ENCODE measurements at places on chromosomes 1 and 21.

DNA sequence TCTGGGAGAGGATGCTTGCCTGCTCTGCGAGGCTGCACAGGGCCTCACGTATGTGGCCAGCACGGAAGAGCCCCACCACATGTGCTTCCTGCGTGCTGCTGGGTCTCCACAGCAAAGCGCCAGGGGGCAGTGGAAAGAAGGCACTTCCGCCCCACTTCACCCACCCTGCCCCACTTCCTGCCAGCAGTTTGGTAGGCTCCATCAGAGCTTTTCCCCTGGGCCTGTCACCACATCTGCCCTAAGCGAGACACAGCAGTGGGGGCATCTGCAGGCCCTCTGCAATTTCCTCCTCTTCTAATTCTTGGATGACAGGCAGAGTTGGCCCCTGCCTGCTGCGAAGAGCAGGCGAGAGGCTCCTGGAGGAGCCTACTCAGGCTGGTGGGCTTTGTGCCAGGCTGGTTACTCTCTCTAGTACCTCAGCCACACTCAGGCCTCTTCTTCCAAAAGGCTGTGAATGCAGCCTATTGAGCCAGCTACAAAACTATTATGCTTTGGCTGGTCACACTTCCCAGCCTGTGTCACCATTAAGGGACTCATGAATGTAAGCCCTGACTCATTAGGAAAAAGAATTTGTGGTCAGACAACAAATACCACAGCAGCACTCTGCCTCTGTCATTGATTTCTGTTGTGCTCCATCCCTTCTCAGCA, 25.0 kb downstream of the CD244 start:
- DNase-seq: no peak

DNA sequence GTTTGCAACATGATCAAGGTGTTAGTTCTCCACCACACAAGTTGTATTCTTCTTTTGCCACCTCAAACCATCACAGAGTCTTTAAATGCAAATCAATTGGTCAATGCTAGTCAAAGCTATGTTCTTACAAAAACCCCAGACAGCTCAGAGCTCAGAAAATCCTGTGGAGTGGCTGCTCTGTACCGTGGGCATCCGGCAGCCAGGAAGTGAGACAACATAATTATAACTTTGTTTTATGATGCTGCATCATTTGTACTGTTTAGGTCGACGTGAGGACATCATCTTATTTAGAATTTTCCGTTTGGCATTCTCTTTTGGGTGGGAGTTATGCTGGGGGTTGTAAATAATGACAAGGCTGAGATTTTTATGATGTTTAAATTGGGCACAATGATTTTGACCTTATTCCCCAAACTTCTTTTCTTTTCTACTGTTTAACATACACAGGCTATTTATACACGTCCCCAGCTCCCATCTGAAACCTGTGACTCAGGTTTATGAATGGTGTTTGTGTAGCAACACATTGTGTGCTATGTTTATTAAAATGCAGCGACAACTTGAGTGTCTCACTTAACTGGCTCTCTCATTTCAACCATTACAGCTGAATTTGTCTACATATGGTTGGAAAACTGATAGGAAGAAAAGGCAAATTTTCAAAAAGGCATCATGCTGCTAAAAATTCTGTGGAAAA, 124.0 kb downstream of the CNIH3 start:
- DNase-seq: no peak

GRCh38 chr1:44284184-44284583, 70.9 kb downstream of the ERI3 start:
- no peak for DNase-seq

DNA sequence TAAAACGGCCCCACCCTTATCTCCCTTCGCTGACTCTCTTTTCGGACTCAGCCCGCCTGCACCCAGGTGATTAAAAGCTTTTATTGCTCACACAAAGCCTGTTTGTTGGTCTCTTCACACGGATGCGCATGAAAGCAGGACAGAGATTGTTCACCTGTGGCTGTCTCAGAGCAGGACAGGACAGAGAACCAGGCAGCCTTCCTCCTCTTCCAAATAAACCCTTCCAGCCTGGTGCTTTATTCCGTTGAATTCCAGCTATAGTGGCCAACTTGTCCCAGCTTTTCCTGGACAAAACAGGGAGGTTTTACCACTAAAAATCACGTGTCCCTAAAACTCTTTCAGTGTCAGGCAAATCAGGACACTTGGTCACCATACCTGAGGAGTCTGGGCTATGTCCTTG, 9.5 kb upstream of the DMRTB1 start:
- no peak for DNase-seq

- DNase-seq: no peak
Measured at GRCh38 chr21:25412100-25412499, 195.2 kb downstream of the MRPL39 start.

GRCh38 chr1:9909234-9910046, 629 bp downstream of the CTNNBIP1 start:
- DNase-seq: peak; percentile 38

DNA sequence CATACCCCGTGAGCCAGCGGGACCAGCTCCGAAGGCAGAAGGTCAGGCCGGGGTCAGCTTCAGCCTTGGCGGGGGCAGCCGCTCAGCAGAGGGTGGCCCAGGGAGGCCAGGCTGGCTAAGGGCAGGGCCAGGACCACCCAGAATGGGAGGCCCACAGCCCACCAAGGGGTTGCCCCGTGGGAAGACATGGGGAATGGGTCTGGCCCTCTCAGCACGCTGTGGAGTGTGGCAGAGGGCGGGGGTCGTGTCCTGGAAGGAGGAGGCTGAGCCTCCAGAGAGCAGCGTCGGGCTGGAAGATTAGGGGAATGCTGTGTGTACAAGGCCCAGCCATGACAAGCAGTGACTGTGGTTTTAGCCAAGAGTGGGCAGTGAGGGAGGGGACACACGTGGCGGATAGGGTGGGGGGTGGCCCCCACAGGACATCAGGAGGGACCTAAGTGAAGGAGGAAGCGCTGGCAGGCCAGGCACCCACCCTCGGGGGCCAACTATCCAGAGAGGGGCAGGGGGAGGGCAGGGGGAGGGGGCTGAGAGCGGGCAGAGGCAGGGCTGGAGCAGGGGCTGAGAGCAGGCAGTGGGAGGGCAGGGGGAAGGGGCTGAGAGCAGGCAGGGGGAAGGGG, 43.9 kb upstream of the POFUT2 start:
- no peak for DNase-seq

- no peak for DNase-seq
Measured at GRCh38 chr1:72075425-72075824, 206.9 kb downstream of the NEGR1 start.

DNA sequence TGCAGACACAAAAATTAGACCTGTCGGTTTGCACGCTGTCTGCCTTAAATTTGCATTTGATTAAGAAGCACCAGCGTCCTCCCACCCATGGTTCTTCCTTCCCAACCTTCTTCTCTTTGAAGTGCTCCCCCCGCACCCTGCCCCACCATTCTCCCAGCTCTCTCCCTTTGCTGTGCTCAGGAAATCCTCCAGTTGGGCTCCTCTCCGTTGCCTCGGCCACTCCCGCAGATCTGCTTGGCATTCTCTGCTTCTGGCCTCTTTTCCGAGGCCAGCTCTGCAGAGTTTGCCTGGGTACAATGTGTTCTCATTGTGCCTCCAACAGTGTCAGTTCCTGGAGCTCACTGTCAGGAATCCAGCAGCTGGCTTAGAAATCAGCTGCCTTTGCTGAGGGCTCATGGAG, 126.1 kb downstream of the NAV1 start:
- DNase-seq: no peak

GRCh38 chr1:154807048-154807591, 63.0 kb downstream of the KCNN3 start:
- DNase-seq: no peak

- peak; percentile 33 for DNase-seq
Measured at GRCh38 chr1:81833722-81834121, 33.0 kb downstream of the ADGRL2 start.

DNA sequence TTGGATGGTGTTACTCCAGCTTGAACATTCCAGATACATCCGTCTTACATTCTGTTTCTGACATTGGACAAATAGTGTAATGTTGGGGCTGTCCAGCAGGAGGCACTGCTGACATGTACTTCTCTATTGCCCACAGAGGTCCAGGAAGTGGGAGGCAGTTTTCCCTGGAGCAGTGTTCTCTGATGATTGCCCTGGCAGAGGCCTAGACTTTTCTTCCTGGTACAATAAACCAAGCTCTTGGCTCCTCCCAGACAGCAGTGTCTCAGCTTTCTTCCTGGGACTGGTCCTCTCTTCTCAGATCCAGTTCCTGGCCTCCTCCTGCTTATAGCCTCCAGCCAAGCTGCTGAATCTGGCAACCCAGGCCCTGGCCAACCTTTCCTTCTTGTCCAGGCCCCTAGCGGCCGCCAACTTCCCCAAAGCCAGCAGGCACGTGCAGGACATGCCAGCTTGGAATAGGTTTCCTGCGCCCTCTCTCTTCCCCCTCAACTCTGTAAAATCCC, 14.9 kb upstream of the IFNLR1 start:
- peak; percentile 67 for DNase-seq

DNA sequence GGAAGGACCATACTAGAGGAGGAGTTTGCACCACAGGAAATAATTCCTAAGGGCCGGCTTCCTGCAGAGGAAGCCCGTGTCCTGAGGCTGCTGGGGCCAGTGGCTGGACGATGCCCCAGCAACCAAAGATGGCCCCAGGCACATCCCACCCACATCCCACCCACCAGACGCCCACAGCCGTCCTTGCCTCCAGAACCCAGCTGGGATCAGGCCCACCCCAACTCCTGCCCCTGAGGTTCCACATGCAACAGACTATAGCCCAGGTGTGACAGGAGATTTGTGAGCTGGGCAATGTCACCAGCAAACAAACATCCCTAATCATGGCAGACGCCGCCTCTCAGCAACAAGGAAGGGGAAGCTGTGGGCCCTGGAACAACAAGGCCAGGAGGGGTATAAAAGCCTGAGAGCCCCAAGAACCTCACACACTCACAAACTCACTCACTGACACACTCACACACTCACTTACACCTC, at the start of gene KRTAP10-9:
Gene KRTAP10-9 (plus strand): TSS at position 421 of the 471 bp plus-strand sequence. CDS start 79 bp downstream, outside the sequence.
- DNase-seq: no peak

DNA sequence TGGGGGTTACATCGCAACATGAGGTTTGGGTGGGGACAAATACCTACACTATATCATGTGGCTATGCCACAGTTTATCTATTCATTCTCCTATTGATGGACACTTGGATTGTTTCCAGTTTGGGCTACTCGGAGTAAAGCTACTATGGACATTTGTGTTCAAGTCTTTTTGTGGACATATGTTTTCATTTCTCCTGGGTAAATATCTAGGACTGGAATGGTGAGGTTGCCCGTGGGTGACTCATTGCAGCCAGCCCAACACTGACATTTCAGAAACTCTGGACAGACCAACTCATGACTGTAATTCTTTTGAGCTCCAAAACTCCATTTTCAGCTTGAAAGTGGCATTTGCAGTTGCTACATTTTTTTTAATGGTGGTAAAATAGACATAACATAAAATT, 82.7 kb downstream of the KAZN start:
- DNase-seq: no peak

DNA sequence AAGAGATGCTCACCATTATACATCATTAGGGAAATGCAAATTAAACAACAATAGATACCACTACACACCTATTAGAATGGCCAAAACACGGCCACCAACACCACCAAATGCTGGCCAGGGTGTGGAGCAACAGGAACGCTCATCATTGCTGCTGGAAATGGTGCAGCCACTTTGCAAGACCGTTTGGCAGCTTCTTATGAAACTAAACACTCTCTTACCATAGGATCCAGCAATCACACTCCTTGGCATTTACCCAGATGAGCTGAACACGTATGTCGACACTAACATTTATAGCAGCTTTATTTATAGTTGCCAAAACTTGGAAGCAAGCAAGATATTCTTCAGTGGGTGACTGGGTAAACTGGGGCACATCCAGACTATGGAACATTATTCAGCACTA, 28.9 kb upstream of the ADARB1 start:
- DNase-seq: no peak

DNA sequence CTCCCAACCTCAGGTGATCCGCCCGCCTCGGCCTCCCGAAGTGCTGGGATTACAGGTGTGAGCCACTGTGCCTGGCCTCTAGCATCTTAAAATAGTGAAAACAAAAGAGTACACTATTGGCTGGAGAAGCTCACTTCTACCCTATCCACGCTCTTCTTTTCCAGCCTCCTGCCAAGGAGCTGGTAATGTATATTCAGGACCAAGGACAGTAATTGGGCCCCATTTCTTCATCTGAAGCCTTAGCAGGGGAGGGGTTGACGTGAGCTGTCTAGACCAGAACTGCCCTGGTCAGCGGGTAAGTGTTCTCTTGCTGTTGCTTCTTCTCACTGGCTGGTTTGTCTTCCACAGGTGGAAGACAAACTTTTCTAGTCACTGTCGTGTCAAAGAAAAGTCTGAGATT, 70.2 kb downstream of the DNM3 start:
- DNase-seq: peak; percentile 9

- DNase-seq: no peak
Measured at GRCh38 chr1:1291548-1292441, 11.6 kb downstream of the SCNN1D start.

DNA sequence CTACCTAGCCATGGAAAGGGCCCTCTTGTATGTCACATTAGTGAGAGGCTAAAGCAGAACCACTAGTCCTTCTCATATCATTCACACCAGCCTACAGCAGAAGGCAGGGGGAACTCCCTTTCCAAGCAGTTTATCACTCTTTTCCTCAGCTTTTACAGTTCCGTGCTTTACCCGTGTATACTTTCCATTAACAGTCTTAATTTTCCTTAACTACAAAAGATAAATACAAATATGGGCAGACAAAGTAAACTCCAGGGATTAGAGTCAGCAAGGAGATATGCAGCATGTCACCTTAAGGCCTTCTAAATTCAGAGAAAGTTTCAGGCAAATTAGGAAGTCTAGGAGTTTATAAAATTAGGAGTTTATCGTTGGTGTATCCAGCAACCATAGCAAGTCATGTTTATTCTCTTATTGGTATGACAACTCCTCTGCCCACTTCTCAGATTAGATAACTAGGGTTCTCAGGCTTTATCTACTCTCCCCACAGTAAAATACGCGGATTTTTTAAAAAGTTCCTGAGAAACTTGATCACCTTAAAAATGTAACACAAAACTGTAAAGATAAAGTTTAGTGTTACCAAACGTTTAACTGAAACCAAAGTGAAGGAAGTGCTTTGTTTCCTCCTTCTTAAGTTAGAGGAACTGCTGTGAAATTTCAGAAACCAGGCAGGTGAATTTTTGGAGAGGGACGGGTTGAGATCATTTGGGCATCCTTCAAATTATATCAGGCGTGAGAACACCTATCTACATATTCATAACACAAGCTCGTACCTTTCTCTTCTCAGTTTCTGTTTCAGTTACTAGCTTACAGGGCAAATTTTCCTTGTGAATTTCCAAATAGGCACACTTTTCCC, 42.7 kb upstream of the SLC19A2 start:
- no peak for DNase-seq

- DNase-seq: no peak
Measured at GRCh38 chr1:232684371-232685105, 54.6 kb upstream of the SIPA1L2 start.

DNA sequence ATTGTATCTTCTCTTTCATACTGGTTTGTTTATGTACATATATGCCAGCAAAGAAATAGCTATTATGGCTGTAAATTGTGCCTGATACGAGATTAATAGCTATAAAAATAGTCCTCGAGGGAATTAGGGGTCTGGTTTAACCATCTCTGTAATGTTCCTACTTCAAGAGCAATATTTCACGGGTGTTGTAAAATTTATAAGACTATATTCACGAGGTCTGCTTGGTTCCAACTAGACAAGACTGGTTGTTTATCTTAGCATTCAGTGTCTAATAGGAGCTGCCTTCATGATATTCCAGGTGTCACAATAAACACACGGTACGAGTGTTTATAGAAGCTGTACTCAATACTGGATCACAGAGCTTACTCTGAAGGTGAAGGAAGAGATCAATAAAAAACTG, 389.9 kb downstream of the SIPA1L2 start:
- no peak for DNase-seq

GRCh38 chr1:231580874-231581273, 45.7 kb upstream of the DISC1 start:
- no peak for DNase-seq

- no peak for DNase-seq
Measured at GRCh38 chr1:77545970-77546369, 136.5 kb downstream of the ZZZ3 start.
